Suppressor macrophage (primary cell): ENCODE measurements at places on chromosomes 16 and 17.

GRCh38 chr17:61382796-61383688, 16.6 kb upstream of the TBX2 start:
- DNase-seq, result no peak

GRCh38 chr16:27234171-27234570, 30.8 kb downstream of the KDM8 start:
- DNase-seq, result no peak

GRCh38 chr17:68298601-68299000, 7.3 kb downstream of the ARSG start:
- no peak for DNase-seq

GRCh38 chr16:86975445-86975844, 341.7 kb downstream of the C16orf95 start:
- DNase-seq, result peak; percentile 17

GRCh38 chr17:45098869-45099616, 33.3 kb downstream of the PLCD3 start:
- DNase-seq, result peak; percentile 85

DNA sequence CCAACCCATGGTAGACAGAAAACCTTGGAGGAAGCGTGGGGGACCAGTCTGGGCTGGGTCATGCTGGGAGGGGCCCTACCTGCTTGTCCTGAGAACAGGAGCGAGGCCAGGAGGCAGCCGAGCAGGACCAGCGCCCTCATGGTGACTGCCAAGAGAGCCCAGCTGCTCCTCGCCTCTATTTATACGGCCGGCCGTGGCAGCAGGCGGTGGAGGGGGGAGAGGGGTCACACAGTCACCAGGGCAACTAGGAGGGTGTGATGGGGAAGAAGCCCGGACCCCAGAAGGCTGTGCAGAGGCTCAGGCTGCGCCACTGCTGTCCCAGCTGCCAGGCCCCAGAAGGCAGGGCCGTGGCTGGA, at the start of gene SRL:
Gene SRL (minus strand): TSS at position 153 of the 356 bp plus-strand sequence. CDS start 13 bp downstream, at position 140.
- DNase-seq, result no peak

GRCh38 chr17:39529455-39529854, 68.2 kb downstream of the CDK12 start:
- DNase-seq, result no peak

GRCh38 chr17:12789481-12790248, at the start of gene ARHGAP44:
TSS of gene ARHGAP44 (plus strand) at chr17:12789498. CDS start at chr17:12789839, 341 bp downstream.
- peak; percentile 40 for DNase-seq

GRCh38 chr16:82454152-82454551, 172.6 kb upstream of the CDH13 start:
- no peak for DNase-seq

DNA sequence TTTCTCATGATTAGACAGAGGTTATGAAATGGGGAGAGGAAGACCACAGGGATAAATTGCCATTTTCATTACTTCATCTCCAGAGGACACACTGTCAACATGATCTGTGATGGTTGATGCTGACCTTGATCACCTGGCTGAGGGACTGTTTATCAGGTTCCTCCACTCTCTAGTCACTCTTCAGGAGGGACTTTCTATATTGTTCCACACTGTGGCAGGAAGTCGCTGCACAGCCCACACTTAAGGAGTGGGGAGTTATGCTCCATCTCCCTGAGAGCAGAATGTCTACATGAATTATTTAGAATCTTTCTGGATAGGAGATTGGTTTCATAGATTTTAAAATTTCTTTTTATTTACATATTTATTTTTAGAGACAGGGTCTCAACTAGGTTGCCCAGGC, 46.7 kb downstream of the CYB5B start:
- no peak for DNase-seq

- no peak for DNase-seq
Observed at GRCh38 chr17:31136319-31136718, 41.5 kb downstream of the NF1 start.

DNA sequence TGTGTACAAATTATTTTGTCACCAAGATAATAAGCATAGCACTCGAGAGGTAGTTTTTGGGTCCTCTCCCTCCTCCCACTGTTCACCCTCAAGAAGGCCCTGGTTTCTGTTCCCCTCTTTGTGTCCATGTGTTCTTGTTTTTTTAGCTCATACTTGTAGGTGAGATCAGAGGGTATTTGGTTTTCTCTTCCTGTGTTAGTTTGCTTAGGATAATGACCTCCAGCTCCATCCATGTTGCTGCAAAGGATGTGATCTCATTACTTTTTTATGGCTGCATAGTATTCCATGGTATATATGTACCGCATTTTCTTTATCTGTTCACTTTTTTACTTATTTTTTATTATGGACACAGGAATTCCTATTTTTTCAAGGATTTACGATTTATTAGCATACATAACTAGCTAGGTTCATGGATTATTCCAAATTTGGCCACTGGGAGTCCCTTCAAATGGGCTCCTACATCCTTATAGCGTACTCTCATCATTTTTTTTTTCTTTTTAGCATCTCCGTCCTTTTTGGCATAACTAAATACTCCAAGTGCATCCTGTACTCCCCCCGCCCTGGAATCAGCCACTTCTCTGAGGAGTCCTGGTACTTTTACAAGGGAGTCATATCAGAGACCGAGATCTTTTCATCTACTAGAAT, 7.3 kb downstream of the TADA2A start:
- no peak for DNase-seq

DNA sequence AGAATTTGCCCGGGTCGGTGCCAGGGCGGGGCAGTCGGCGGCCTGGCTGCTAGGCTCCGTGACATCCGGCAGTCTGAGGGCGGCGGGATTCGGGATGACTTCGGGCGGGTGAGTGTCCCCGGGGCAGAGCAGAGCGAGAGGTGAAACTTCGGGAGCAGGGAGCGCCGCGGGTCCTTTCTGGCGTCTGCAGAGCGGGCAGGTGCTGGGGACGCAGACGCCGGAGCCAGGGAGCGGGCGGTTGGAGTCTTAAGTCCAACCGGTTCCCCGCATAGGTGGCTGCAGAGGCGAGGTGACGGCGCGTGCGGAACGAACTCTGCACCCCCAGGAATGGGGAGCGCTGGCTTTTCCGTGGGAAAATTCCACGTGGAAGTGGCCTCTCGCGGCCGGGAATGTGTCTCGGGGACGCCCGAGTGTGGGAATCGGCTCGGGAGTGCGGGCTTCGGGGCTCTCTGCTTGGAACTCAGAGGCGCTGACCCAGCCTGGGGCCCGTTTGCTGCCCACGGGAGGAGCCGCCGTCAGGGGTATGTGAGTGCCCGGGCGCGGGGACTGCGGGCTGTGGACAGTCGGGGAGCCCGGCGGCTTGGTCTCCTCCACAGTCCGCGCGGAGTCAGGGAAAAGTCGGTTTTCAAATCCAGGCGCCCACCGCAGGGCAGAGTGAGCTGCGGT, at the start of gene B4GALNT2:
Gene B4GALNT2 (plus strand): TSS at position 71 of the 666 bp plus-strand sequence. CDS start 24 bp downstream, at position 95.
- DNase-seq, result no peak

DNA sequence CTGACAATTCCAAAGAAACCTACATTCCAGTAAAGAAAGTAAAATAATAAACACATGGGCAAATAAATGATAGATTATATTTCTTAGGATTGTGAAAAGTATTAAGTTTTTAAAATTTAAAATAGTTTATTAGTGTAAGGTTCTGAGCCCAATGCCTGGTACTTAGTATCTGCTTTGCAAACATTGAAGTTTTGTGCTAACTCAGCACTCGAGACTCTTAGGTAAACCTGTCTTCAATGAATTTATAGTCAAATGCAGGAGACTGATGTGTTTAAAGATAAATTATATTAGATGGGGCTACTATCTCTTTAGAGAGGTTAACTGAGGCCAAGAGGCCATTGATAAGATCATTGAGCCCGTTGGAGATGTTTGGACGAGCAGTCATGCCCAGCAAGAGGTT, 138.3 kb upstream of the SALL1 start:
- DNase-seq, result no peak
